ENCODE measurements at places on chromosomes 7 and 10. TPM values are rescaled to one million over a fixed set of nuclear protein-coding genes. Genes with fewer than 3 reads are reported as not detected.

- no peak for DNase-seq
Observed at GRCh38 chr7:26066736-26067135, 85.3 kb upstream of the NFE2L3 start.

GRCh38 chr10:75127471-75127870, 16.0 kb downstream of the SAMD8 start:
- DNase-seq, result no peak

DNA sequence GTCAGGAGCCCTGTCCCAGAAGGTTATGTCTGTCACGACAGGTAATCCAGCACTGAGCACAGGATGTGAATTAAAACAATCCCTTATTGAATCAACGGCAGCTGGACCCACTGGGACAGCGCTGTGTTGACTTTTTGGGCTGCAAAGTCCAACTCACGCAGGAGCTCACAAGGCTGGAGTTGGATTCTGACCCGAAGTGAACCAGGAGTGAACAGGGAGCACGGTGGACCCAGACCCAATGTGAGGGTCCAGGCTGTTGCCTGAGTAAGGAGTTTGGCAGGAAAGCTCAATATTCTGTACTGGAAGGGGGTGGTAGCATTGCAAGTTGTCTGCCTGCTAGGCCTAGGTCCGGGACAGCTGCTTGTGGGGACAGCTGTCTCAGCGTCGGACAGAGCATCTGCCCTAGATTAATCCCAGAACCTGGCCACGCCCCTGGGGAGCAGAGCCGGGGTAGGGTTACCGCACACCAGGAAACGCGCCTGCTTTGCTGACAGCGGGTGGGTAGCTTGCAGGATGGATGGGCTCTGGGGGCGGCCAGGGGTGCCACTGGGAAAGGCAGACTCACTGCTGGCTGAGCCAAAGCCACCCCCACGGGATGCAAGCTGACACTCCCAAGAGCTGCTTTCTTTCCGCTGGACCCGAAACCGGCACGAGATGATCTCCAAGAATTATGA, 24.0 kb downstream of the COL26A1 start:
- peak; percentile 4 for DNase-seq

The OR13A1 gene
- total RNA-seq, result not detected

The C7orf57 gene
- 0.56 TPM for total RNA-seq

The BAIAP2L1 gene
- 9.6 TPM for total RNA-seq

The CRHR2 gene
- not detected for total RNA-seq
